ENCODE measurements at places on chromosomes 2 and 18. TPM values are rescaled to one million over a fixed set of nuclear protein-coding genes. Genes with fewer than 3 reads are reported as not detected.

GRCh38 chr2:23381084-23381483 lies 3.9 kb upstream of the KLHL29 start:
- DNase-seq, result no peak

ABCG5 gene
- polyA plus RNA-seq, result not detected

DNA sequence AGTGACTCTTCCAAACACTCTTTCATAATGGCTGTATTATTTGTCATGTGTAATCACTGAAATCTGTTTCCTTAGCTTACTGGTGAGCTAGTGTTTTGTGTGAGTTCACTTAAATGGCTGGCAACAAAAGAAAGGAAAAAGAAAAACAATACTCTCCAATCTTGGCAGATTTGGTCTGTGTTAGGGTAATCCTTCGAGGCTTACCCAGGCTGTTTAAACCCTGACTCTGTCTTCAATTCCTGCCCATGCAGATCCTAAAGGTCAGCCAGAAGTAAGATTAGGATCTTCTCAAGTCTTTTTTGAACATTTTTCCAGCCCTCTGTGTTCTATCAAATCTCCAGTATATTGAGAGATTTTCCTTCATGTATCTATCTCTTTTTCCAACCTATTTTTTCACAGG lies 85.3 kb downstream of the CCDC178 start:
- DNase-seq, result no peak

ACADL gene
- polyA plus RNA-seq, result 5.1 TPM

DNA sequence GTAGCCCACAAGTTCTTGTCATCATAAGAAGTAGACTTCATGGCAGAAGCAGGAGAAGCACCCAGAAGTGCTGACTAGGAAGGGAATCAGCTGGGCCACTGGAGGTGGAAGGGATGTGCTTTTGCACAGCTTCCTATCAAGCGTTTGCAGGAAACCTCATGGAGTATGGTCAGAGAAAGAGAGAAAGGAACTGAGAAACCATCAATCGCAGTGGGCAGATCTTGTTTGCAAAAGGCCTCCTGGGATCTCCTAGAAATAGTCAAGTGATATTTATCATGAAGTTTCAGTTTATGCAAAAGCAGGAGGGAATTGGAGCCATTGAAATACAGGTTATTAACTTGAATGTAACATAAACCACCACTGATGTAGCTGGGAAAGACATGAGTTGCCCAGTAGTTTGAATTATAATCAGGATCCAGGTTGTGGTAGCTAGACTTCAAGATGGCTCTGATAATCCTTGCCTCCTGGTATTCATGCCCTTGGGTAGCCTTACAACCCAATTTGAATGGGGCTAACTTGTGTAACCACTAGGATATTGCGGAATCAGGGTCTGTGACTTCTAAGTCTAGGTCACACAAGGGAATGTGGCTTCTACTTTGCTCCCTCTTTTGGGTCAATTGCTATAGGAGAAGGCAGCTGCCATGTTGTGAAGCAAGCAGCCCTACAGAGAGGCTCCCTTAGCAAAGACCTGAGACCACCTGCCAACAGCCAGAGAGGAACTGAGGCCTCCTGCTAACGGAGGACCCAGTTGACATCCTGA lies 69.8 kb upstream of the TCF4 start:
- DNase-seq, result no peak

C2orf78 gene
- not detected for polyA plus RNA-seq

SETBP1 gene
- 16.2 TPM for polyA plus RNA-seq

REG1A gene
- polyA plus RNA-seq, result not detected

UCN gene
- not detected for polyA plus RNA-seq

- DNase-seq, result peak; percentile 10
Measured at GRCh38 chr18:26804519-26804918, 61.0 kb downstream of the AQP4 start.

DNA sequence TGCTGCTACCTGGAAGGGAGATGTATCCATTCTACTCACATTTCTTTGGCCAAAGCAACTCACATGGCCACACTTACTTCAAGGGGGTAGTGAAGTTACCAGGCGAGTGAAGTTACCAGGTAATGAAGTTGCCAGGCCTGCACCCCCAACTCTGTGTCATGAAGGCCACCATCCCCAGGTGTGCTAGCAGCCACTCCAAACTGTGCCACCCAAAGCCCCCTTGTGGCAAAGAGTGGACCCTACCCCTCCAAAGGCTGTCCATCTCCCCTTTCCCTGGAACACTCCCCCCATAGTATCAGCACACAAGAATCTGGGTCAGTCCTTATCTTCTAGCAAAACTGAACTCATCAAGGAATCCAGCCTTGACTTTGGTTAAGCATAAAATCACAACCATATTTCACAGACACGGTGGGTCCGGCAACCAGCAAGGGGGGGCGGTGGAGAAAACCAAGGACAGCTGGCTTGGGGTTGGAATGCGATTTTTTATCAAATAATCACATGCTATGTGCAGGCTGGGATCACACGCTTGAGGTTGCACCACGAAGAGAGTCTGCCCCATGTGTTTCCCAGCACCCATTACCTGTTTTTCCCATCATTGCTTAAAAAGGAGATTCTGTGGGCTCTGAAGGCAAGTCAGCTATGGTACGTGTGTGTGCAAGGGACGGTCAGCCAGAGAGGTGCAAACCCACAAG lies 60.9 kb downstream of the ZFP36L2 start:
- no peak for DNase-seq

TRIM43 gene
- not detected for polyA plus RNA-seq

DNA sequence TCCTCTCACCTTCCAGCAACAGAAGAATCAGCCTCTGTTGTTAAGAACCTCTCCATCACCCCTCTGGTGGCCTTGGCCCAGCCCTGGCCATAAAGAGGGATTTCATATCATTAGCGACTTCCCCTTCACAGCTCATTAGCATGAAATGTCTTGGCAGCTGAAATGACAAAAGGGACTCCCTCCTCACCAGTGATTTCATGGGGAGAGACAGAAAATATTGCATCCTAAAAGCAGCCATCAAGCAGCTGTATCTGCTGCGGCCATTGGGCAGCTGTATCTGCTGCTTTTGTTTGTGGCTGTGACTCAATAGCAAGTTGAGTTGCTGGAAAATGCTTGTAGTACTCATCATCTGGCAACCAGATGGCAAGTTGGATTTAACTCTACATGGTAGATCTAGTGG lies 105.9 kb upstream of the RMDN2 start:
- DNase-seq, result no peak

GRCh38 chr2:171405546-171405945 lies 28.2 kb downstream of the METTL8 start:
- DNase-seq, result no peak

DNA sequence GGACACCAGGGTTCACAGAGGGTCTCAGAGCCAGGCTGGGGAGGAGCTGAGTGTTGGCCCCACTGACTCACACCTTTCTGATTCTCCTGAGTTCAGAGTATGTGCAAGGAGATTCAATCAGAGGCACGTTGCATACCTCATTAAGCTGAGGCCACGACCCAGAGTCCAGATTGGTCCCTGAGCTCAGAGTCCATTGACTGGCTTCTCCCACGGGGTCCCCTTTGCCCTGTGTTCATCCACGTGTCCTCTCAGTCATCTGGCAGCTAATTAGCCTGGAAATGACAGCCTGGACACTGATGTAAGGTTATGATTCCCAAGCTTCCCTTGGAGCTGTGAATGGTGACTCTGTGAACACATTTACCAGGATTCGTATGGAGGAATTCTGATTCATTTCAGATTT lies 267.2 kb downstream of the SH3BP4 start:
- DNase-seq, result no peak

GRCh38 chr2:151616760-151617339 lies 117.4 kb downstream of the NEB start:
- no peak for DNase-seq

GRCh38 chr2:71528749-71529148 lies 75.4 kb downstream of the DYSF start:
- no peak for DNase-seq

DNA sequence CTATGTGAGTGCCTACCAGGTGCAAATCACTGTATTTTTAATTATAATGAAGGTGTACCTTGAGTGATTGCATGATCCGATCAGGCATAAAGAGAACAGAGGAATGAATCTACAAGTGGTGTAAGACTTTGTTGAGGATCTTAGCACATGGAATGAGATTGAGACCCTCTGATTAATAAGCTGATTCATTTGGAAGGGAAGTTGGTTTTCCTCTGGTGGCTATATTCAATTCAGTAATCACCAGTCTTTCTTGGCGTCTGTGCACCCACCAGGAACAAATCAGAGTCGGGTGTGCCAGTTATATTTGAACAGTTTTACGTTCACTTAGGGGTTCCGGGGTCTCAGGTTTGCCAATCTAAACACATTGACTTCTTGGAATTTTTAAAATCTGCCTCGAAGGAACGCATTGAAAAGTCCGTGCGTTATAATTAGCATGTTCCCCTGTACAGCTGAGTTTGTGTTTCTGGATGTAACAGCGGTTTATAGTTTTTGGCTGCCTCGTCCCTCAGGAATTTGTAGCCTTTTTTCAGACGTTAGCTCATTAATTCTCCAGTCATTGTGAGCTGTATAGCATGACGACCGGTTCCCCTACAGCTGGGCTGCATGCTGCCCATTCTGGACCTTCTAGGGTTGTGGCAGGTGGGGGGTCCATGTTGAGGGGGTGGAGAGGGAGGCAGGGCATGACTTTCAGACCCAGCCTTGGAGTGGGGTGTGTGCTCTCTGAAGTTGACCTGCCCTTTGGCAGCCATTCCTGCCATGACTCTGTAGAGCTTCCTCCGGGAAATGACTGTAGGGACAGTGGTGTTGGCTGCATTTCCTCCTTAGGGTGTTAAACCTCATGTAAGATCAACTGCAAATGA lies 20.3 kb downstream of the MYO1B start:
- no peak for DNase-seq

PIGN gene
- 15.3 TPM for polyA plus RNA-seq

GRCh38 chr2:163462993-163463392 lies 272.8 kb downstream of the FIGN start:
- no peak for DNase-seq

POLR1B gene
- polyA plus RNA-seq, result 14.2 TPM

FRZB gene
- polyA plus RNA-seq, result 30.3 TPM

DNA sequence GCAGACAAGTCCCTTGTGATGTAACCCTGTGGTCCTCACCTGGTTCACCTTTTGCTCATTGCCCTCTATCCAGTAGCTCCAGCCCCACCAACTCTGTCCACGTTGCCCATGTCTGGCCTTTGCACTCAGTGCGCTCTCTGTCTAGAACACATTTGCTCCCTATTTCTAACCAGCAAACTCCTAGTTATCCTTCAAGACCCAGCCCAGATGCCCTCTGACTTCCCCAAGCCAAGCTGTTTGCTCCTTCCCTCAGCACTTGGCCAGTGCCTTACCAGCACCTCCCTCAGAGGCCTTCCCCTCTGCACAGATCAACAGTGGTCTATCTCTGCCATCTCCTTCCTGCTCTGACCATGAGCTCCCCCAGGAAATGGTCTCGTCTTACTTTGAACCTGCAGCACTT lies 137.7 kb downstream of the DYSF start:
- DNase-seq, result no peak
